ENCODE measurements at places on chromosomes 6 and 20.

DNA sequence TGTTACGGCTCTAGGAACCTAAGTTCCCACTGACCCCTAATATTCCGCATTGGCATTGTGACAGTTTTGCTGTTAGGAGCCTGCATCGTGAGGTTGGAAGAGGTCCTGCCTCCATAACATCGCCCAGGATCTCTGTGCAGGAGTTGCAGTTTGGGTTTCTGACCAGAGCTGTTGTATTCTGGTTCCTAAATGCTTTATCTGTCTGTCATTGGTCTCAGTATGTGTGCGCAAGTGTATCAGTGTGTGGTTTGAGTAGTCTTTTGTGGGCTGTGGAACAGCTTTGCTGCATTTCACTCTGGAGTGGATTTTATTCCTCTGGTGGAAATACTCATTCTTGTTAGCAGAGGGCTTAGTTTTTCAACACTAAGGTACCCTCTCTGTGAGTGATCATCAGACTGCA lies 95.6 kb downstream of the CDYL start:
- no peak for DNase-seq

DNA sequence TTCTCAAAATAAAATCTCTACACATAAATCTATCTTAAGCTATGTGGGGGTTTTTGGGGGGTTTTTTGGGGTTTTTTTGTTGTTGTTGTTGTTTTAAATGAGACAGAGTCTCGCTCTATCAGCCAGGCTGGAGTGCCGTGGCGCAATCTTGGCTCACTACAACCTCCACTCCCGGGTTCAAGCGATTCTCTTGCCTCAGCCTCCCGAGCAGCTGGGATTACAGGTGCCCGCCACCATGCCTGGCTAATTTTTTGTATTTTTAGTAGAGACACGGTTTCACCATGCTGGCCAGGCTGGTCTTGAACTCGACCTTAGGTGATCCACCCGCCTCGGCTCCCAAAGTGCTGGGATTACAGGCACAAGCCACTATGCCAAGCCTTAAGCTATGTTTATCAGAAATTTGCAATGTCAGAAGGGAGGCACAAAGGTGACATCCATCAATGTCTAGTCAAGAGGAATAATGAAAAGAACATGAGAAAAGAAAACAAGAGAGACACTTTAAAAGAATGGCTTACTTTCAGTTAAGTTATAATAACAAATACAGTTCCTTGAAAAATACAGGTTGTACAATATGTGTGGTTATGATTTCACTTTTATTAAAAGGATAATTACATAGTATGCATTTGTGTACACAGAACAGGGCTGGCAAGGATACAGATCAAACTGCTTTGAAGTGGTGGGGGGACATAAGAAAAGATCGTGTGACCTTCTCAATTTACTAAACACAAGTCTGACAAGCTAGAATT lies 28.6 kb downstream of the SLC23A2 start:
- no peak for DNase-seq

GRCh38 chr6:138821519-138821918 lies 25.6 kb downstream of the ECT2L start:
- DNase-seq = no peak

- no peak for DNase-seq
These were observed 18.5 kb downstream of the RNF144B start for GRCh38 chr6:18405477-18406293.

GRCh38 chr6:169904051-169904922 lies 152.9 kb downstream of the ERMARD start:
- no peak for DNase-seq

GRCh38 chr6:35415065-35415891 lies 36.9 kb upstream of the FANCE start:
- DNase-seq = peak; percentile 28

GRCh38 chr6:125818225-125818657 lies 27.5 kb downstream of the NCOA7 start:
- DNase-seq = no peak

DNA sequence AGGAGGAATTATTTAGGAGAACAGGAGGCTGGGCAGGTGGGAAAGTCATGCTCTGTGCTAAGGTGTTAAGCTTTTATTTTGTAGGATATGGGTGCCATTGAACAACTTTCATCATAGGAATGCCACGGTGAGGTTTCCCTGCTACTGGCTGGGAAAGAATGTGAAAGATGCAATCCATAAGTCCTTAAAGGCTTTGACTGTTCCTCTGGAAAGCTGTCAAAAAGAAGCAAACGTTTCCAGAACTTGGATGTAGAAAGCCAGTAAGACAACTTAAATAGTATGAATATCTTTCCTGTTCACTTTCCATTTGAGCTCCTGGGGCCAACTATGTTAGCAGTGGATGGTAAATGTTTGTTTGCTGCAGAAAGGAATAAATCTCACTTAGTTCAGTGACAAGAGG lies 574.4 kb downstream of the RNF144B start:
- DNase-seq = no peak

DNA sequence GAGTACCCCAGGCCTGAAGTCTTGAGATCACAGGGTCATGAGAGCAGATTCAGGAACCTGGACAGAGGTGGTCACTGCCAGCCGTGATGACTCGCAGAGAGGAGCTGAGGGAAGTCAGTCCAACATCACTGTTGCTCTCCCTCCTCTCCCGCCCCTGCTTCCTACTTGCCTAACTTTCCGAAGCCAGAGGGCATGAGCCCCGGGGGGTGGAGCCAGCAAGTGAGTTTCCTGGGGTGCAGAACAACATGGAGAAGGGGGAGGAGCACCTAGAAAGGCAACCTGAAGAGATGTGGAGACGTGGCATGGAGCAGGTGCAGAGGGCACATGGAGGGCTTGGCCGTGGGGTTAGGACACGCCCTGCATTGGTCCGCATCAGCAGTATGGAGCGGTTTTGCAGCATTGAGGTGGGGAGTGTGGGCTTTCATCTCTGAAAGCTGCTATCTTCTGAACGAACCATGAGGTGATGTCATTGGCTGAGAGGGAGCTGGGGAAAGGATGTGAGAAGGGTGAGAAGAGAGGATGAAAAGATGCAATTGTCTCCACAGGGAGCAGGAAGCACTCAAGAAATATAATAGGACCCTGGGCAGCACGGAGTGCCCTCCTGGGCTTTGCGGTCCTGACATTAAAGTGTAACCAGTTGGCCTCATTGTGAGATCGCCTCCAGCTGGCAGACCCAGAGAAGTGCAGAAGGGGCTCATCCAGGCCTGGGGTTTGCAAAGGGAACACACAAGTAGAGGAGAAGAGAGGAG lies 25.0 kb downstream of the GDAP1L1 start:
- DNase-seq = no peak

DNA sequence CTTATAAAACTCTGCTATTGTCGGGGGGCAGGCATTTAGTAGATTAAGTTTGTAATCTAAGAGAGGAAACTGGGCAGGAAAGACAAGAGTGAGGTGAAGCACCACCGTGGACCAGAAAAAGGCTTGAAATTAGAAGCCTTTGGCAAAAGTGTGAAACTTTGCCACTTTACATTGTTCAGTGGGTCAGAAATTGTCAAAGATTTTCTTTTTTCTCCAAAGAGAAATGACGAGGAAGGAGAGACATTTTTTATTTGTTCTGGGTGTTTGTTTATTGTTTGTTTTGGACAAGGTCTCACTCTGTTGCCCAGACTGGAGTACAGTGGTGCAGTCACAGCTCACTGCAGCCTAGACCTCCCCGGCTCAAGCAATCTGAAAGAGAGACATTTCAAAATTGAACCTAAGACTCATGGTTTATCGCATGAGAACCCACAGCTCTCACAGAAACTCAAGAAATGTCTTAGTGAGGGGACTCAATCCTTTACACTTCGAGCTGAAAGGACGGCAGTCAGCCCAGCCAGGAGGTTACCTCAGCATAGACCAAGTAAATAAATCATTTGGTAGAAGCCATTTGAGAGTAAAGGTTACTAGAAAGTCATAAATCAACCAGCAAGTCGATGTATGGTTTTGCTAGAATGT lies 262.8 kb upstream of the TAB2 start:
- no peak for DNase-seq

DNA sequence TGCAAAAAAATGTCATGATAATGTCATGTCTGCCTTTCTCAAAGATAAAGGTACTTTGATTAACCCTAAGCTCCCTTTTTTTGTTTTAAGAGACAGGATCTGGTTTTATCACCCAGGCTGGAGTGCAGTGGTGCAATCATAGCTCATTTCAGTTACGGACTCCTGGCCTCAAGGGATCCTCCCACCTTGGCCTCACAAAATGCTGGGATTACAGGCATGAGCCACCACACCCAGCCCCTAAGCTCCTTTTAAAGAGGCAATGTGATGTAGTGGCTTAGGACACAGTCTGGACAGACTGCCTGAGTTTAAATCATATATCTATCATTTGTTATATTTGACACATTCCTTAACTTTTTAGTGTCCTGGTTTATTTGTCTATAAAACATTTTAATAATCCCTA lies 77.0 kb downstream of the FLRT3 start:
- no peak for DNase-seq

DNA sequence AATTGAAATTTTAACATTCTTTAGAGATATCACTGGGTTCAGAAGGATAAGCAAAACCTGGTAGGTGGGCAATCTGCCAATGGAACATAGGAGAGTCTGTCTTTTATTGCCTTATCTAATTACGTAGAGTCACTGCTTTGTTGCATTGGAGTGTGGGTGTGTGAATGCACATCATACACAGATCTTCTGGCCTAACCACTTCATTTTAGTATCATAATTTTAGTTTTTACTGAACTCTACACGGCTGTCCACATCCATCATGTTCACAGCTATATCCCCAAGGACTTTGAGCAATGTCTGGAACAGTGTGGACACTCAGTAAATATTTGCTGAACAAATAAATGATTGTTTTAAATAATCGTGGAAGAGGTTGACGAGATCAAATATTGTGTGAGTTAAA lies 104.6 kb upstream of the AKIRIN2 start:
- no peak for DNase-seq

DNA sequence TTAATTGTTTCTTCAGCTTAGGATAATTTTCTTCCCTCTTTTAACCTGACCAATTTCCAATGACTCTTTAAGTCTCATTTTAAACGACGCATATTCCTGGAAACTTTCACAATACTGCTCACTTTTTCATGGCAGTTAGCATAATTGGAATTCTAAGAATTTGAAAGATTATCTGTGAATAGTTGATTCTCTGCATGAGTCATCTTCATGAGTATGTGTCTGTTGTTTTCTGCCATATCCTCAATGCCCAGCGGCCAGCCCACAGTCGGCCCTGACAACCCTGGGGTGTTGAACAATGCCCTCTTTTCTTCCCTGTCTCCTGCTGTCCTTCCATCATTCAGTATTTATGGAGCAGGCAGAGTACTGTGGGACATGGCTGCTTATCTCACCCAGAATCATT lies 554.2 kb downstream of the CDH26 start:
- DNase-seq = no peak

DNA sequence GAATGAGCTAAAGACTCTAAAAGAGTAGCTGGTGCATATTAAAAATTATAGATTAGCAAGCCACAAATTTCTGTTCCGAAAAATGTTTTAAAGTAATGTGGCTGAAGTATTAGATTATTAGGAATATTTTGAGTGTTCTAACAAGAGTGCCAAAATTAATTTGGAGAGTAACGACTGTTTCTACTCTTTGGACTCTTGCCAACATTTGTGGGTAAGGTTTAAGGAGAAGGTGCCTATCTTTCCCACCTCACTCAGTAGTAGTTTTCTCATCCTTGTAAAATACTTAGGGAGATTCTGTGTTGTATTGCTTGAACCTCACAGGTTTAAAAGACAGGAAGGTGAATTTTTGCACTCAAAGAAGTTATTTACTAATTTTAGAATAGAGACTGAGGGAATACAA lies 5.0 kb downstream of the HSF2 start:
- DNase-seq = no peak

- no peak for DNase-seq
These were observed 75.8 kb downstream of the PREP start for GRCh38 chr6:105326833-105327770.

DNA sequence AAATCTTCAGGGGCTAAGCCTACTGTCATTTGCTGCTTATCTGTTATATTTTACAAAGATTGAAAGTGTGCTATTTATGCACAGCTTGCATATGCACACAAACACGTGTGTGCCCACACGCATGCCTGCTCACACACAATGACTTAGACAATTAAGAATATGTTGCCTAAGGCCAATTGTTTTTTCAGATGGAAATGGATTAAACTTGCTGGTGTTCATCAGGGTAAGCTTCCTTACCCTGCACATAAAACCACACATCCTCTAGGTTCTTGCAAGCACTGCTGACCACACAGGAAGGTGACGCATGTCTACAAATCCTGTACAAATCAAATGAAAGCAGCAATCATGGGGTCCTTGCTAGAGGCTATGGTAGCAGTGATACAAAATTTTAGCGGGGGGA lies 58.4 kb downstream of the GJA10 start:
- peak; percentile 80 for DNase-seq

DNA sequence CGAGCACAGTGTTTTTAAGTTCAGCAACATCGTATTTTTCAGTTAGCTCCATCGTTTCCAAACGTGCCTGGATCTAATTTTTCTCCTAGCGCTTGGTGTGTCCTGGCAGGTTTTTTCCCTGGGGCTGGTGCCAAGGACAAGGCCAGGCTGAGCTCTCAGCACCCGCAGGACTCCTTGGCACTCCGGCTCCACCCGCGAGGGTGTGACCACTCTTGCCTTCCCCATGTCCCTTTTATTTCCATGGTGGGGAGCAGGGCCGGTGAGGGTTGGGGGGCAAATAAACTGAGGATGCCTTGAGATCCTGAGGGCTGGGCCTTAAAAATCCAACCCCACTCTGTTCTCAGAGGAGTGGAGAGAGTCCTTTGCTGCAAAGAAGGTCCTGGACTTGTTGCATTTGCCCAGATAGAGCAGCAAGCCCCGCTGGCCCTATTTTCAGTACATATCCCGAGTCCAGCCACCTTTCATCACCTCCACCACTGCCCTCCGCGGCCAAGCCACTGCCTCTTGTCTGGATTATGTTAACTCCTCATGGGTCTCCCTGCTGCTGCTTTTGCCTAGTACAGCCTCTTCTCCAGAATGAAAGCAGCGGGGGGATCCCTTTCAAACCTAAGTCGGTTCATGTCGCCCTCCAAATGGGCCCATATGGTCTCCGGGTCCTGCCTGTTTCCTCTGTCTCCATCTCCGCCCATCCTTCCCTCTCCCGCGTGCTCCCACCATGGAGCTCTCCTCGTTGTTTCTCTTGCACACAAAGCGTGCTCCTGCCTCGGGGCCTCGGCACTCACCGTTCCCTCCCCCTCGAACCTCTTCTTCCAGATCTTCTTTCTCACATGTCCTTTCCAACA lies 4.5 kb upstream of the RAB44 start:
- no peak for DNase-seq
